ENCODE measurements at places on chromosomes 1 and 21.

- DNase-seq = no peak
Measured at GRCh38 chr1:25917996-25918395, 11.8 kb upstream of the STMN1 start.

DNA sequence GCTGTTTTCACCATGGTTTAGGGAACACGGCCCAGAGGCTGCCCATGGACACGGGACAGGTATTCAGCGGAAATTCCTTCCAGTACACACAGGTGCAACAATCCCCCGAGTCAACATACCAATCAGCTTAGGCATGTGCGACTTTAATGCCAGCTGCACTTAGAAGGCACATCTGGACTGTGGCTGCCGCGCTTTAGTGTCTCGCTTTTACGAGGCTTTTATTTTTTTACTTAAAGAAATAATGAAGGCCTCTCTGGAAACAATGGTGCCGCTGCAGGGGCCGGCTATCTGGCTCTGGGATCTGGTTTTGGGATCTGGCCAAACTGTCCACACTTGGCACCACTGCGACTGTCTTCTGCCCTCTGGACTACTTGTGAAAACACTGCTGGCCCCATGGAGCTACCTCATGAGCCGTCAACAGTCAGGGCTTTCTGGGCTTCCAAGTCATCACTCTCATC is 55.5 kb downstream of the SLC66A1 start:
- DNase-seq = no peak

GRCh38 chr1:12102066-12102465 is 39.0 kb downstream of the TNFRSF8 start:
- DNase-seq = no peak

- no peak for DNase-seq
Measured at GRCh38 chr1:67634396-67634935, 50.5 kb upstream of the GADD45A start.

DNA sequence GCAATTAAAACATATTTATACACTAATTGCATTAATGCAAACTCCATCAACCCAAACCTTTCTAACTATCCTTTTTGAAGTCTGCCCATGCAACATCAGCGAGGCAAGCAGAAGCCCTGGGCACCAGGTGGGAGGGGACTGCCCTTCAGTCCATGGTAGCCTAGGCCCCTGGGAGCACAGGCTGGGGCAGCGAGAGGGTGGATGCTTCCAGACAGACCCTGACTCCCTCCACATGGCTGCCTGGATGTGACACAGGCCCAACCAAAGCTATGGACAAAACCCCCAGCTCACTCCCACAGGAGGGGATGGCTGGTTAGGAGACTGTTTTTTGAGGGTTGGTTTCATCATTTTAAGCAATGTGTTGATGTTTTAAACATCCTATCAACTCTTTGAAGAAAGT is 17.8 kb upstream of the LRRC47 start:
- DNase-seq = no peak

DNA sequence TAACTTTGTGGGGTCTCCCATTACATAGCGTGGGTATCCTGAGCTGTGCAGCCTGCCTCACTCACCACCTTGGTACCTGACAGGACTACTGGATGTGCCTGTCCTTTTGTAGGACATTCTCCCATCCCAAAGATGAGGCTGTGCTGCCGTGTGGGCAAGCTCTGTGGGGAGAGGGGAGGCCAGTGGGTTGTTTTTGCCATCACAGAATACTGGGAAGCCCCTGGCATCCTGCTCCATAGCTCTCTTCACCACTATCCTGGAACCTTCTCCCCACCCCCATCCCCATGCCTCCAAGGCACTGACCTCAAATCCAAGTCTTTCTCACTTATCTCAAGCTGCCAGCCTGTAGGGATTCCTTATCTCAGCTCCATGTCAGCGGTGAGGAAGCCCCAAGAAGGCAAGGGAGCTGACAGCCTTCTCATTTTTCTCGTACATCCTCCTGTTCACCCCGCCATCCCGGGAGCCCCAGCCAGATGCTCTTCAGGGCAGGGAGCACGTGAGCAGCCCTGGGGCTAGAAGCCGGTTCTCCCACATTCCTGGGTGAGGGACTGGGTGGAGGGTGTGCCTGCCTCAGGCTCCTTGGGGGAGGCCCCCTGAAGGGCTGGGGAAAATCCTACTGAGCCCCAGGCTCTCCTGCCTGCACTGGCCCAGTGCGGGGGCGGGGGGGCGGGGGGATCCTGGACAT is 2.4 kb upstream of the ELF3 start:
- no peak for DNase-seq

GRCh38 chr1:74344387-74344786 is 109.2 kb downstream of the TNNI3K start:
- no peak for DNase-seq

DNA sequence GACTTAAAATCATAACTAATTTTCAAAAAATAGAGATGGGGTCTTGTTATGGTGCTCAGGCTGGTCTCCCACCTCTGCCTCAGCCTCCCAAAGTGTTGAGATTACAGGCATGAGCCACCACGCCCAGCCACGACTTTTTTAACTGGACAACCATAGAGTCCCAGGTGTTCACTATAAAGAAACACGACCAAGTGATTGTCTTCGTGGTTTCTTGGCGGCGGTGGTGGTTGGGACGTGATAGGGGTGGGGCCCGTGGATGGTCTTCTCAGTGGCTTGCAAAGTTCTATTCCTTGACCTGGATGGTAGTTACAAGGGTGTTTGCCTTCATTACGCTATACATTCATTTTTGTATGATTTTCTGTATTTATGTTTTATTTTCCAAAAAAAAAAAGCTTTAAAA is 34.6 kb upstream of the COX20 start:
- no peak for DNase-seq

GRCh38 chr1:100443811-100444571 is 91.7 kb downstream of the CDC14A start:
- DNase-seq = no peak

DNA sequence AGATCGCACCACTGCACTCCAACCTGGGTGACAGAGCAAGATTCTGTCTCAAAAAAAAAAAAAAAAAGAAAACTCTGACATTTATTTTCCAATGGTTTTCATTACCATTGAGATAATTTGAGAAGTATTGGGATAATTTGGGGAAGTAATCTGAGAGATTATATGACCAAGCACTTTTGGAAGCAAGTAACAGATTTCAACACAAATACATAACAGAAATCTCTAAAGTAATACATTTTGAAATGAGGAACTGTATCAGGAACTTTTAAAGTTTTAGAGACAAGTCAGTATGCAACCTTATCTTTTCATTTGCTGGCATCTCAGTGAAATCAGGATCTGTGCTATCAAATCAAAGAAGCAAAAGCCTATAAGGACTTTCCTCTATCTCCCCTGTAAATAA is 25.4 kb upstream of the SLC16A1 start:
- DNase-seq = no peak

DNA sequence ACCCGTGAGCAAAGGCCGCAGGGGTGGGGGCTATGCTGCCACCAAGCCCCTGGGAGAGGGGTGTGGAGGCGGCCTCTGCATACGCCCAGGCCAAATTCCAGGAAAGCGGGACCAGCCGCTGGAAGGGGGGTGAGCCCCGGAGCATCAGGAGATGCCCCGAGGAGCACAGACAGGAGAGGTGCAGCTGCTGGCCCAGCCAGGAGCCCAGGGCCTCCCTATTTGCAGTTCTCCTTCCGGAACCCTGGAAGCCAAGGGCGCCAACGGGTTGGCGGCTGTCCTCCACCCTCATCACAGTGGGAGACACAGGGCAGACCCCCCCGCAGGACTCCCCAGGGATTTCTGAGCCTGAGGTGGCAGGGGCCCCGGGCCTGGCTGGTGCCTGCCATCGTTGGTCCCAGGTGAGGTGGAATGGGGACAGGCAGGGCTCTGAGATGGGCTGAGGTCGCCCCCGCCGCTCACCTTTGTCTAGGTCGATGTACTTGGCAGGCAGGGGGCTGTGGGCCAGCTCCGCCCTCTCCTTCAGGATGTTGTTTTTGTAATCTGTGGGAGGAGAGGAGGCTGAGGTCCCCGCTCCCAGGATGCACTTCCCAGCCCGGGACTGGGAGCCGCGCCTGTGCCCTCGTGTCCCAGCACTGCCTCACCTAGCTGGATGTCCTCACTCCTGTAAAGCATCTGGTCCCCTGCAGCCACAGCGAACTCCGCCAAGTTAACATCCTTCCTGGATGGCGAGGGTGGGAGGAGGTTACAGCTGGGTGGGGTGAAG is 4.4 kb upstream of the DVL1 start:
- DNase-seq = no peak

- no peak for DNase-seq
Measured at GRCh38 chr1:48251821-48252220, 29.3 kb downstream of the SLC5A9 start.

- DNase-seq = no peak
Measured at GRCh38 chr21:25862596-25862995, 127.8 kb downstream of the GABPA start.

GRCh38 chr1:172241540-172241939 is 178.9 kb upstream of the C1orf105 start:
- DNase-seq = no peak

GRCh38 chr1:164712131-164713036 is 153.4 kb downstream of the PBX1 start:
- DNase-seq = no peak

- DNase-seq = no peak
Measured at GRCh38 chr1:203592730-203593129, 33.9 kb upstream of the ATP2B4 start.

Measured in activated T-helper 1 cell treated with Interleukin-2 at 50 U/mL for 16 hours (primary cell).